Iris pigment epithelial cell (primary cell): ENCODE measurements at places on chromosomes 4 and X.
A peak's percentile ranks its signal among the peaks of the same experiment; 100 is the strongest.

DNA sequence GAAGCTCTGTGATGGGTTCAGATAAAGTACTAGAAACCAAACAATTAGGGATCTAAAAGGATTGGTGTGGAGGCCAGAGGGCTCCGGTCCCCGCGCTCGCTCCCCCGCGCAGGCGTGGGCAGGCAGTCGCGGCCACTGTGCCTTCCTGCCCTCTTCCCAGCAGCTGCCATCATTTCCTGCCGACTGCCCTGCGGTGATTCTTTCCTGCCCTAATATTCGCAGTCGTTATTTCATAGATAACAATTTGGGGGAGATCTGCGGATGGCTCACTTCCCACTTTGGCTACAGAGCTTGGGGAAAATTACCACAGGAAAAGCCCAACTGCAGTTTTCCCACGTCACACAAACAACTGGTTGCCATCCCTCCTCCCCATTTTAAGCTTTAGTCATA is 2.2 kb downstream of the GRIA2 start:
- DNase-seq: no peak

DNA sequence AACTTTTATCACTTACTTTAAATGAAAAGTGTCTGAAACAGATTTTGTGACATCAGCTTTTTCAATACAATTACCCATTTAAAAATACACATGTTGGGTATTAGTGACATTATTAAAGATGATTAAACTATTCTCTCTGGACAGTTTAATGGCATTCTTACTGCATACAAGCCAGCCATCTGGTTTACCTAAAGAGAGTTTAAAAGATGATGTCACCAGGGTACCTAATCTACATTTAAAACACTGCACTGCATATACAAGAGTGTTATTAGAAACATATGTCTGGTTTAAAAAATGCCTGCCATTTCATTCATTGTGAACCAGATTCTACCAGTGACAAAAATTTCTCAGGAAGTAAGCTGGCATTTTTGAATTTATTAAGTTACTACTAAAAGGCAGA is 919.1 kb downstream of the ADGRL3 start:
- no peak for DNase-seq

DNA sequence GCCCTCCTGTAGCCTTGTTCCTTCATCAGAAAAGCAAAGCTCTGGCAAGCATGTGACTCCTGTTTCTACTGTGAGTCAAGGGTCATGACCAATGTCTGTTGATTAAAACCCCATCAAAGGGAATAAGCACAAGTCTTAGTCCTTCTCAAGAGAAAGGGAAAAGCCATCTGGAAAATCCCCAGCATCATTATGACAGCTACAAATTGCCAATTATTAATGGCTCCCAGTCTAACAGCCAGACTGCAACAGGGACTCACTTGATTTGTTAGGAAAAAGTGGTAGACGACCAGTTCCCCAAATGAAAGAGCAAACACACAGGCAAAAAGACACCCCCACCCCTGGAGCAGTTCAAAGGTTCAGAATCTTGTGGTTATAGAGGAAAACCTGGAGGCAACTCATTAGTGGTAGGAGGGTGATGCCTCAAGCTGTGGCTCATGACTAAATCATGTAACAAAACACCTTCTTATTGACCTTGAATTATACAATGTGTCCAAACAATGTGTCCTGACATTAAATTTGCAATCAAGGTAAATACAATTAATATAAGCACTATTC is 315.7 kb downstream of the HNRNPD start:
- DNase-seq: no peak

DNA sequence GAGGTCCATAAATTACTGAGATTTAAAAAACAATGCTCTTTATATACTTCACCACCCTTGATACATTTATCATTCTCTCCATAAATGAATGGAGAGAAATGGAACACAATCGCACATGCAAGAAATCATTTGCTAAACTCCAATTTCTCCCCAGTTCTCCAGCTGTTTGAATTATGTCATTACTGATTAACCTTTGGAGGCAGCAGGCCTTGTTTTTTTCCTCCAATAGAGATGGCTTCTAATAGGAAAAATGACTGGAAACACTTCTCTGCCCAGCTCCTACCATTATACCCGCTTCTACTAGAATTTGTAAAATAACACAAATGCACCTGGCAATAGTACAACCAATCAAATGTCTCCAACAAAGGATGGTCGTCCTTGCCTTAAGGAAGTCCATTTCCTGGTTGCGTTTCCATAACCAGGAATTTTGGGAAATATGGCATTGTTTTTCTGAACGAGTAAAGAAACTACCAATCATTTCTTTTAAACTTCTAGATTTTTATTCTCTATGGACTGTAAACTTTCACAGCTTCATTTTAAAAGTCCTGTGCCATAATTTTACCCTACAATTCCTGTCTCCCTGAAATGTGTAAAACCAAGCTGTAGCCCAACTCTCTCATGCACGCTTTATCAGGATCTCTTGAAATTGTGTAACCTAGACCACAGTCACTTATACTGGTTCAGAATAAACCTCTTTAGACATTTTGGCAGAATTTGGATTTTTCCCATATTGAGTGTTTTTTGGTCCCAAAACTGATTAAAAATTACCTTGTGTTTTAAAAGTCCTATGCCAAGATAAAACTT is 60.1 kb downstream of the APBB2 start:
- DNase-seq: no peak

- peak; percentile 94 for DNase-seq
Measured at GRCh38 chr4:155889031-155889793, 14.3 kb upstream of the TDO2 start.

- DNase-seq: no peak
Measured at GRCh38 chrX:48826876-48827653, 752 bp downstream of the ERAS start.

GRCh38 chrX:151419782-151420181 is 22.8 kb downstream of the VMA21 start:
- no peak for DNase-seq

DNA sequence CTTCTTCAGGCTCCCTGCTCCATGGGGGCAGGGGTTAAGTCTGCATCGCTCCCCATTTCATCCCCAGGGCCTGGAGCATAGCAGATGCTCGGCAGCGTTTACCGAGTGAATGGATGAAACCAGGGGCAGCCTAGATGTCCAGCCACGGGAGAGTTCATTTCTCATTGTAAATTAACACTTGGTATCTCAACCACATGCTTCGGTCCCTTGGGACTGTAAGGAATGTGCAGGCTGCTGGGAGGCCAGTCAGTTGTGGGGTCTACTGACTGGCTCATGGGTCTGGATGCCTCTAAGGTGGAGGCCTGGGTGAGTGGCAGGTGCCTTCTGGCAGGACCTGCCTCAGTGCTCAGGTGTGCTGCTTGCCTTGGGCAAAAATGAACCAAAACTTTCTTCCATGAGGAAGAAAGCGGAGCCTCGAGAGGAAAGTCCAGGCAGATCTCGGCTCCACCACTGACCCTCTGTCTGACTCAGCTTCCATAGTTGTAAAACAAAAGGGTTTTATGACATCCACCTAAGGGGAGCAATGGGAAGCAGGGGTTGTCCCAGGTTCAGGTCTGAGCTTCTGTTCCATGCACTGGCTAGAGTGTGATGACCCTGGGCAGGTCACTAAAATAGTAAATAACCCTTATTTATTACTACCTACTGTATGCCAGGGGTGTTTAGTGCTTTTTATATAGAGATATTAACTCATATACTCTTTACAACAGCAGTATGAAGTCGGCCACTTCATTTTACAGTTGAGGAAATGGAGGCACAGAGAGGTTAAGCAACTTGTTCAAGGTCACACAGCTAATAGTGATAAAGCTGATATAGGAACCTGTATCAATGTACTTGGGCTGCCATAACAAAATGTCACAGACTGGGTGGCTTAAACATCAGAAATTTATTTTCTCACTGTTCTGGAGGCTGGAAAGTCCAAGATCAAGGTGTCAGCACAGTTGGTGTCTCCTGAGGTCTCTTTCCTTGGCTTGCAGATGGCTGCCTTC is 144.3 kb upstream of the STX18 start:
- DNase-seq: no peak

DNA sequence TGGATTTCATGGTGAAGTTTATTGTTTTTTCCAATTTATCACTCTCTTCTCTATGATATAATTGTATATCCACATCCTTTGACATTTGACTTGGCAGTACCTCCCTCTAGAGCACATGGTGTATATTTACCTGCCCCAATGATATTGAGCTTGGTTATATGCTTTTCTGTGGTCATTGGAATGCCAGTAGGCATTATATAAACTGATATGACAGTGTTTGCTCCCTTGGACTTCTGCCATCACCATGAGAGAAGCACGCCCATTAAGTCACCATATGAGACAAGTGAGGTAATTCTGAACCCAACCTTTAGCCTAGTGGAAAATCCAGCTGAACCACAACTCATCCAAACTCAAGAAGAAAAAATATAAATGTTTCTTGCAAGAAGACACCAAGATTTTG is 2761.5 kb downstream of the ARAP2 start:
- DNase-seq: no peak

DNA sequence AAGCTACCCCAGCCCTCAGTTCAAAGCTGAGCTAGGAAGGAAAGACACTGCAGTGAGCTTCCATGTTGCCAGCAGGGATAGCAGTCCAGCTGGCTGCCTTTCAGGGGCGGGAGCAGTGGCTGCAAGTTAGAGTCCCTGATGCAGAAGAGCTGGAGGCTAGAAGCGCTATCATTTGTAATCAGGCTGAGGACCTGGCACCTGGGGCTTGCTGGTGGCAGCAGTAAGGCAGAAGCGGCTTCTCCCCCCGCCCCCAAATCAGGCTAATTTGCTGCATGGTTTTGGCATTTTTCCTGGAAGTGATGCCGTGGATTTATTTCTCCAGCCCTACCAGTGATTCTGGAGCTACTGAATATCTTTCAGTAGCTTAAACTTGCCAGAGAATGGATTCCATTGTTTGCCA is 203.3 kb downstream of the CLCN4 start:
- no peak for DNase-seq

DNA sequence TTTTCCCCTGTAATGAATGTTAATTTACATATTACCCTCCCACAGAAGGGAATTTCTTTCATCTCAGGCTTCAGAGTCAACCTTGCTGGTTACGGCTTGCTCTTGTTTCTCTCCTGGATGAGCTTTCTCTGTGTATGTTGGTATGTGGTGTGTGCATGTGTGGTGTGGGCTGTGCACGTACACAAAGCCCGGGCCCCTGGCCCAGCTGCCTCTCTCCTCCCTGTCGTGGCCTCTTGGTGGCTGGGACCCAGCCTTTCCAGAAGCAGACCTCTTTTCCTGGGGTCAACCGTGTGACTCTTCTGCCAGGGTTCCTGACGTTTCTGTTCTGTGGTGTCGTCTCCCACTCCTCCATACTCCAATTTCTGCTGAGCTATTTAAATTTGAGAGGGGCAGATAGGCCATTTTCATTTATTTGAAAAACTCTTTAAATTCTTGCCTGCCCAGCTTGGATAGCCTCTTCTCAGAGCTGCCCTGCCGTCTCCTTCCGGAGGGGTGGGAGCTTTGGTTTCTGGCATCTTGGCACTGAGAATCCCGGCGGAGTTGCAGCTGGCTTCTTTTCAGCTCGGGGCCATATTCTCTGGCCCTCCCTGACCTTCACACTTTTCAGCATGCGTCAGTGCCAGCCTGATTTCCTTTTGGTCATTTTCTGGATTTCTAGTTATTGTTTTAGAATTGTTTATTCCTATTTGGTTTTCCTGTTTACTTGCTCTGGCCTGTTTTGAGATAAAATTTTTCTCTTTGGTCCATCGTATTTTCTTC is 25.1 kb downstream of the FHDC1 start:
- no peak for DNase-seq

GRCh38 chr4:116561768-116562167 is 523.6 kb downstream of the TRAM1L1 start:
- DNase-seq: no peak

- no peak for DNase-seq
Measured at GRCh38 chrX:18956303-18957032, 27.4 kb downstream of the PHKA2 start.

GRCh38 chrX:17836830-17837229 is 24.3 kb downstream of the RAI2 start:
- DNase-seq: no peak

DNA sequence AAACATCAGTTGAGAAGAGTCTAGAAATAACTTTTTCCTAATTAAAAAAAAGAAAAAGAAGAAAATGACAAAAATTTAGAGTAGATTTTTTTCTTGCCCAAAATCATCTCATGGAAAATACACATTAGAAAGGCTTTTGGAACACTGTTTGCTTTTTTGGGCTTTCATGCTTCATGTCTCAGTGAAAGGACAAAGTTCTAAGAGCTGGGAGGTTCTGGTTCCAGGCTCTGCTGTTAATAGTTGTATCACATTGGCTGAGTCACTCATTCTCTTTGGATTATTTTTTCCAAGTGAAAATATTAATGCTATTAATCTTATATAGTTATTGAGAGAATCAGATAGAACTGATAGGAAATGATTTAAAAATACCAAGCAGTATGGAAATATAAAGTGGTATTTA is 32.9 kb upstream of the ETNPPL start:
- no peak for DNase-seq

GRCh38 chrX:9882669-9883446 is 84.3 kb upstream of the CLDN34 start:
- DNase-seq: peak; percentile 35

DNA sequence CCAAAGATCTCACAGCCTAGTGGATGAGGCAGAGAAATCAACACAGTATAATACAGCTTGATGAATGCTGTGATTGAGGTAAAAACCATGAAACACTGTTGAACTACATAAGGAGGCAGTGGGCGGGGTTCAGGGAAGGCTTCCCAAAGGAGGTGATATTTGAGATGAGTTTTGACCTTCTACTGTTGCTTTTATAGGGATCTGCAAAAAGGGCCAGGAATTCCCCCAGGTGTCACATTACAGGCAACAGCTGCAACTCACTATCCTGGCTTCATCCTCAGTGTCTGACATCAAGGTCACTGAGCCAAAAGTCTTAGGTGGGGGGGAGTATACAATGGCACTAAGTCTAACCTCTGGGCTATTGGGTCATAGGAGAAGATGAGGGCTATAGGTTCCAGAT is 185.7 kb upstream of the NRK start:
- peak; percentile 28 for DNase-seq

- peak; percentile 1 for DNase-seq
Measured at GRCh38 chrX:138711399-138712347, at the start of gene FGF13. Gene FGF13, minus strand, starts transcription at chrX:138711717. Its CDS starts 714 bp downstream, at chrX:138711003.

GRCh38 chr4:178026999-178027398 is 584.8 kb upstream of the AGA start:
- no peak for DNase-seq

DNA sequence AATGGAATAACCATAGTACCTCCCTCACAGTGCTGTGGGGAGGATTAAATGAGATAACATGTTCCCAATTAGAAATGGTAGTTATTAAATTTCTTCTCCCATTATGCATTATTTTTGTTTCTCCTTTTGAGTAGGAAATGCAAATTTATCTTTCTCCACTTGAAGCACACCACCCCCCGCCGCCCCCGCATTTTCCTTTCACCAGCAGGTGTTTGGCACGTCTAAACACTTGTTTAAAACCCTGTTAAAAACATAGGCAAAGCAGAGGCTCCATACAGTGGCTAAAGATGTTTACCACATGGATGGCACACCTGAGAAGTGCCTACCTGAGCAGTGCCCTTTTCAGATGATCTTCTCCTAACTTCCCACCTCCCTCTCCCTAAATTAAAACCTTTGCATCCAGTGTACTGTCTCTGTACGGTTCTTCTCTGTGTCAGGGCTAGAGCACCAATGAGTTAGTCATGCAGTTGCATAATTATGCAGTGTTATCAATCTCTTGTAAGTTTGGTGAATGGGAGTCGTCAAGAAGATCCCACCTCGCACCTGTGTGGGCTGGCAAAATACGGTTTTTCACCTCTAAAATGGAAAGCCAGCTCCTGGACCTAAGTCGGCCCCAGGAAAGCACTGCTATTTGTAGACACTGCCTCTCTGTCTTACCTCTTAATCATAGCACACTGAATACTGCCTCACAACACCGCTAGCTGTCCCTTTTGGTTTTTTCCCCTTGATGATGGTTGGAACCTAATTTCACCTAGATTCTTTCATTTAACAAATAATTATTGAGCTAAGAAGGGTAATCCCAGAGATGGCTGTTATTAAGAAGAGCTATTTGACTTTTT is 122.0 kb downstream of the CT47B1 start:
- DNase-seq: no peak
